ENCODE measurements at places on chromosomes 12 and 14.
A peak's percentile ranks its signal among the peaks of the same experiment; 100 is the strongest.

DNA sequence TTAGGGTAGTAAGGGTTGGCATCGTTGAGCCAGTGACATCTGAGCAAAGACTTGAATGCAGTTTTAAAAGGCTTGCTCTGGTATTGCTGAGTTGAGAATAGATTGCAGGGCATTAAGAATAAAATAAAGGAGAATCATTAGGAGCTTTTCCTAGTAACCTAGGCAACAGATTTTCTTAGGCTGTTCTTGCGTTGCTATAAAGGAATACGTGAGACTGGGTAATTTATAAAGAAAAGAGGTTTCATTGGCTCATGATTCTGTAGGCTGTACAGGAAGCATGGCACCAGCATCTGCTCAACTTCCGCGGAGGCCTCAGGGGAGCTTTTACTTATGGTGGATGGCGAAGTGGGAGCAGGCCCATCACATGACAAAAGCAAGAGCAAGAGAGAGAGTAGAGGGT lies 97.4 kb downstream of the RAD51B start:
- DNase-seq: no peak

DNA sequence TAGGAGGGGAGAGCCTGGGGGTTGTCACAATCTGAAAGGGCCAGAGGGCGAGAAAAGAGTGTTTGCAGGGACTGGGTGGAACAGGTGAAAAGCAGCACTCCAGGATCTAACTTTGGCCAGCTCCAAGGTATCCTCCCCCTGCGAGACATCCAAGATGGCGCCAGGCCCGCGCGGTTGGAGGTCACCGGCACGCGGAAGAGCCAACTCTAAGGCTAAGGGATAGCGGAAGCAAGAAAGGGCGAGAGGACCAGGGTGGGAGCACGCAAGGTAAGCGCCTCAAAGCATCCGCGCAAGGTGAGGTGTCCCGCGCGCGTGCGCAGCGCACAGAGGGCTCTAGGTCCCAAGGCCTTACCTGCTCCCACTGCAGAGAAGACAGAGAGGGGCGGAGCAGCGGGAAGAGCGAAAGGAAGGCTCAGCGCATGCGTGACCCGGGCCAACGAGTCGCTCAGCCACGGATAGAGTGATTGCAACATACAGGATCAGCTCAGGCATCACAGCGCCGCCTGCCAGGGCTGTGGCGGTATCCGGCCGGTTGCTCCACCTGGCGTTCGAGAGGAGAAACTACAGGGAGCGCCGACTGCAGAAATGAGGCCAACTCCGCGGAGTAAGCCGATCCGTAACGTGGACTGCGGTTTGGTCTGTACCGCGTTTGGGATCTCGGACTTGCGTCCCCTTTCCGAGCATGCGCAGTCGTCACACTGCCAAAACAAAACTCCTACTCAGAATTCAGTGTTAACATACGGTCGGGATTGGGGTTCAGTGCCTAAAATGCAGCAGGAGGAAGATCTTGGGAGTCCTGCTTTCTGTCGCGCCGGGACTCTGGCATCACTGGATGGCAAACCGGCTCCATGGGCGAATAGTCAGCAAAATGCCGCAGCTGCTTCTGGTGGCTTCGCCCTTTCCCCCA lies at the start of gene ATP5MC2:
Gene ATP5MC2, minus strand, starts transcription at position 383 of the 907 bp plus-strand sequence. CDS start 3,469 bp downstream, outside the sequence.
- peak; percentile 100 for DNase-seq

GRCh38 chr14:21860172-21860571 lies 186.6 kb upstream of the OR4E1 start:
- peak; percentile 57 for DNase-seq

GRCh38 chr12:12757121-12757520 lies 28.3 kb upstream of the APOLD1 start:
- DNase-seq: no peak

DNA sequence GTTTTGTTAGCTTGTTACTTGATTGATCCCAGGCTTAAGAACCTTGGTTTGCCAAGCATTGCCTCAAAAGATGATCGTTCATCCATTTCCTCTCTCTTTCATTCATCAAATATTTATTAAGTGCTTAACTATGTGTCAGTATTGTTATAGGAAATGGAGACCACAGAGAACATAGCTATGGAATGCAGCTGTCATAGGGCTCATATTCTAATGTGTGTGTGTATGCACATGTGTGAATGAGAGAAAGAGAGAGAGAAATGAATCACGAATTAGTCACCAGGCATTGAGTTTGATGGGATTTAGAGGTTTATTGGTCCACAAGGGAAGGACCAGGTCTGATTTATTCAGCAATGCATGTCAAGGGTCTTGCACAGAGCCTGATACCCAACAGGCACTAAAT lies 71.0 kb upstream of the FBXO21 start:
- DNase-seq: no peak

- DNase-seq: peak; percentile 32
These were observed 5.8 kb downstream of the KMT5A start for GRCh38 chr12:123389560-123390351.

- DNase-seq: no peak
These were observed 272.4 kb upstream of the RTL1 start for GRCh38 chr14:101175731-101176534.

DNA sequence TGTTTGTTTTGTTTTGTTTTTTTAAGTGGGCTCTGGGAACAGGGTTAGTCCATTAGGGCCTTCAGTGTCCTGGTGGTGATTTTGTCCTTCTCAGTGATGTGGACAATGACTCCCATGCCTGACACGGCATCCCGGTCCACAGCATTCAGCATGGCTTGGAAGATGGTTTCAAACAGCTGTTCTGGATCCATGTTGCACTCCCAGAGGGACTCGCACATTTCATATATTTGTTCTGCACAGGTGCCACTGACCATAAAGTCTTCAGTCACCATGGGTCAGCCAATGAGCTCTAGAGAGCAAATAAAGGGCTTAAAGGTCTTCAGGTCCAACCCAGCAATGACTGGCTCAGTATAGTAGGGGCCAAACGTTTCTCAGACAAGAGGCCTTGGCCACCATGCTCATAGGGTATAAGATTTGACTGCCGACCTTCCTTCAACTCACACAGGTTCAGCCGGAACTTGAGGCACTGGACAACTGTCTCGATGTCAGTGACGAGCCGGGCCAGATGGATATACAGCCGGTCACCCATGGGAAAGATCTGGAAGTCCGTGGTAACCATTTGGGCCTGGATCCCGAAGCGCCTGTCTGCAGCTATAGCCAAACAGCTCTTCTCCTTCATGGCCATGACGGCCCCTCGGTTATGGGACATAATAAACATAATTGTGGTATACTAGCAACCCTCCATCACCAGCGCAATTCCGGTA lies 18.0 kb downstream of the OR10P1 start:
- no peak for DNase-seq

GRCh38 chr12:73632191-73632590 lies 905.4 kb upstream of the ATXN7L3B start:
- no peak for DNase-seq

- no peak for DNase-seq
These were observed 10.1 kb downstream of the ISM2 start for GRCh38 chr14:77488558-77488957.

GRCh38 chr14:22462923-22463322 lies 126.1 kb downstream of the DAD1 start:
- DNase-seq: no peak

- peak; percentile 67 for DNase-seq
These were observed 98.8 kb downstream of the CALM1 start for GRCh38 chr14:90495357-90496276.

DNA sequence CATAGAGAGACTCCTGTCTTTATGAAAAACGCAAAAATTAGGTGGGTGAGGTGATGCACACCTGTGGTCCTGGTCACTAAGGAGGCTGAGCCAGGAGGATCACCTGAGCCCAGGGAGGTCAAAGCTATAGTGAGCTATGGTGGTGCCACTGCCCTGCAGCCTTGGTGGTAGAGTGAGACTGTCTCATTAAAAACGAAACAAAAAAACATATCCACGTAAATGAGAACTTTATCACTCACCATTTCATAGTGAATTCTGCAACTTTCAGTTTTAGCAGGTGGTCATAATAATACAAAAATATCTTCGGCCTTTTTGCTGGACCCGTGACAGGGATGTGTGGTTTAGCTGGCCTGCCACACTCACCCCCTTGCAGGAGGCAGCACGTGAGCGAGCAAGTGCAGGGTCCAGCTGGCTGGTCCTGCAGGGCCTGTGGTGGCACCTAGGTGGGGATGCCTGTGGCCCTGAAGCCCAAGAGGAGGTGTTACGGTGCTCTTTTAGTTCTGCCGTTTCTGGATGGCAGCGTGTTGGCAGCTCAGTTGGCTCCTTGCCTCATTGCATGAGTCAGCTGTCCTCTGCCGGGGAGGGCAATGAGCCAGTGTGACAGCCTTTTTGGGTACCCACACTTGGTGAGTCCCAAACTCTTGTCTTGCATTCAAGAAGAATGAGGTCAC lies 1330.7 kb upstream of the TMEM132C start:
- no peak for DNase-seq

DNA sequence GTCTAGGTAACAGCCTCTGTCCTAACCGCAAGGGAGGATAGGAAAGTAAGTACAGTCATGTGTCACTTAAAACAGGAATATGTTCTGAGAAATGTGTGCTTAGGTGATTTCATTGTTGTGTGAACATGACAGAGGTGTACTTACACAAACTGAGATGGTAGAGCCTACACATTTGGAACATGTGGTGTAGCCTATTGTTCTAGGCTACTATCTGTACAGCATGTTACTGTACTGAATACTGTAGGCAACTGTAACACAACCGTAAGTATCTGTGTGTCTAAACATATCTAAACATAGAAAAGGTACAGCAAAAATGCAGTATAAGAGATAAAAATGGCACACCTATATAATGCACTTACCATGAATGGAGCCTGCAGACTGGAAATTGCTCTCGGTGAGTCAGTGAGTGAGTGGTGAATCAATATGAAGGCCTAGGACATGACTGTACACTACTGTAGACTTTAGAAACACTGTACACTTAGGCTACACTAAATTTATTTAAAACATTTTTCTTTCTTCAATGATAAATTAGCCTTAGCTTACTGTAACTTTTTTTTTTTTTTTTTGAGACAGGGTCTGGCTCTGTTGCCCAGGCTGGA lies 13.2 kb upstream of the MDM2 start:
- DNase-seq: no peak

GRCh38 chr12:67593041-67593440 lies 55.5 kb upstream of the DYRK2 start:
- no peak for DNase-seq

GRCh38 chr14:29240066-29240465 lies 473.5 kb downstream of the FOXG1 start:
- DNase-seq: no peak

GRCh38 chr14:56118611-56119181 lies 485 bp downstream of the PELI2 start:
- DNase-seq: no peak

DNA sequence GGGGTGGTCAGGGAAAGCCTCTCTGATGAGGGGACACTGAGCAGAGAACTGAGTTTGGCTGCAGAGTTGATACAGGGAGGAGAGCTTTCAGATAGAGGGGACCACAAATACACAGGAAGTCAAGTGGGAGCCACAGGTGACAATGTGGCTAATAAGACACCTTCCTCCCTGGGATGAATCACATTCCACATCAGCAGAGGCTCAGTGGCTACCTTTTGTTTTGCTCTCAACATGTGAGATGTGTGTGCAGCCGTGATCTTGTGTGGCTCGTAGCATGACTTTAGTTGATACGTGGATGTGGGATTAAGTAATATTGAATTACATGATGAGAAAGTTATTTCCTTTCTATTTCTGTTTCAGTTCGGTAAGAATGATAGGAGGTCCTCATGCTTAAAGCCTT lies 7.5 kb downstream of the CRADD start:
- DNase-seq: no peak

DNA sequence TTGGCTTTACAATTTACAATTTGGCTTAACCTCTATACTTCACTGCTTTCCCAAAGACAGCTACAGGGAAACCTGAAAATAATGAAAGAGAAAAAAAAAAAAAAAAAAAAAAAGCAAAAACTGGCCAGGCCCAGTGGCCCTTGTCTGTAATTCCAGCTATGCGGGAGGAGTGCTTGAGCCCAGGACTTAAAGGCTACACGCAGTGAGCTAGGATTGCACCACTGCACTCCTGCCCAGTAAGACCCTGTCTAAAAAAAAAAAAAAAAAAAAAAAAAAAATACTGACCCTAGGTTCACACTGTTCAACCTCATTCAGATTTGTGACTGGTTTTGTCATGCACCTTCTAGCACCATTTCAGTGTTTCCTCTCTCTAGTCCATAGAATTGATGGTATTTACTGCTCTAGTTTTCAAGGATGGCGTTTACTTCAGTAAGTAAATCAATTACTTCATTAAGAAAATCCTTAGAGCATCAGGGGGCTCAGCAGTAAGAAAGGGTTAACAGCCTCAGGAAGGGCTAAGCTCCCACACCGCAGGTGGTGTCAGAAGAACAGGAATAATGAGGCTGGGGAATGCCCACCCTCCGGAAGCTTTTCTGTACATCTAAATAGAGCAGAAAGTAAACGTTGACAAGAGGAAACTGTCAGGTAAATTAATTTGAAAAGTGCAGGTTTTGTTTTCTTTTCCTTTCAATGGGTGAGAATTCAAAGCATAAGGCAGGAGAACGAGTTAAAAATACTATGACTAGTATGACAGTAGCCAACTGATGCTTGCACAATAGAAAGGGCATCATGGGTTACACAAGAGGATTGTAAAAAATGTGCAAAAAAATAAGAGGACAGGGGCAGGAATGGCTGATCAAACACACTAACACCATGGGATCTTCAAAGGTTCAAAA lies 115.0 kb upstream of the MDM1 start:
- DNase-seq: no peak

- peak; percentile 21 for DNase-seq
These were observed 34.9 kb downstream of the TRMT5 start for GRCh38 chr14:60945984-60946383.

DNA sequence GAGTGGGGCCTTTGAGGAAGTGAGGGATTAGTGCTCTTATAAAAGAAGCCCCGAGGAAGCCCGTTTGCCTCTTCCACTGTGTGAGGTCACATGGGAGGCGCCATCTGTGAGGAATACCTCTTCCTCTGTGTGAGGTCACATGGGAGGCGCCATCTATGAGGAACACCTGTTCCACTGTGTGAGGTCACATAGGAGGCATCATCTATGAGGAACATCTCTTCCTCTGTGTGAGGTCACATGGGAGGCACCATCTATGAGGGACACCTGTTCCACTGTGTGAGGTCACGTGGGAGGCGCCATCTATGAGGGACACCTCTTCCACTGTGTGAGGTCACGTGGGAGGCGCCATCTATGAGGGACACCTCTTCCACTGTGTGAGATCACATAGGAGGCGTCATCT lies 69.7 kb downstream of the SLC24A4 start:
- peak; percentile 14 for DNase-seq

- no peak for DNase-seq
These were observed 58.2 kb downstream of the CACNA1C start for GRCh38 chr12:2110849-2111566.

DNA sequence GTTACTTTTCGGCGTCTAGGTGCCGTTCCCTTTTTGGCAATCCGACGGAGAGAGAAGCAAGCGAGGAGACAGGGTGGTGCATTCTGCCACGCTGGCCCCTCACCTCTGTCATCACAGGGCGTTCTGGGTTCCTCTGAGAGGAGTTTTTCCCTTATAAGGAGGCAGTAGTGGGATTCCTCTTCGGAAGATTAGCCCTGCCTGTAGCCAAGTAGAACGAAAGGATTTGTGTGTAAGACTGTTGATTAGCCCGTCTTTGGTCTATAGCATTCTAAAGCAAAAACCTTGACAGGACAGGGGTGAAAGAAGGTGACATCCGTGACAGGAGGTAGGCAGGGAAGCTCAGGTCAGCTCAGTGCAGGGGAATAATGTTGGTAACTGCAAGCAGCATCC lies 9.1 kb upstream of the NEMF start:
- peak; percentile 87 for DNase-seq

- peak; percentile 34 for DNase-seq
These were observed 3.7 kb upstream of the TM9SF1 start for GRCh38 chr14:24198814-24199524.

Data from KBM-7 (cell line).